ENCODE measurements at places on chromosomes 2 and 18.
A peak's percentile ranks its signal among the peaks of the same experiment; 100 is the strongest.

DNA sequence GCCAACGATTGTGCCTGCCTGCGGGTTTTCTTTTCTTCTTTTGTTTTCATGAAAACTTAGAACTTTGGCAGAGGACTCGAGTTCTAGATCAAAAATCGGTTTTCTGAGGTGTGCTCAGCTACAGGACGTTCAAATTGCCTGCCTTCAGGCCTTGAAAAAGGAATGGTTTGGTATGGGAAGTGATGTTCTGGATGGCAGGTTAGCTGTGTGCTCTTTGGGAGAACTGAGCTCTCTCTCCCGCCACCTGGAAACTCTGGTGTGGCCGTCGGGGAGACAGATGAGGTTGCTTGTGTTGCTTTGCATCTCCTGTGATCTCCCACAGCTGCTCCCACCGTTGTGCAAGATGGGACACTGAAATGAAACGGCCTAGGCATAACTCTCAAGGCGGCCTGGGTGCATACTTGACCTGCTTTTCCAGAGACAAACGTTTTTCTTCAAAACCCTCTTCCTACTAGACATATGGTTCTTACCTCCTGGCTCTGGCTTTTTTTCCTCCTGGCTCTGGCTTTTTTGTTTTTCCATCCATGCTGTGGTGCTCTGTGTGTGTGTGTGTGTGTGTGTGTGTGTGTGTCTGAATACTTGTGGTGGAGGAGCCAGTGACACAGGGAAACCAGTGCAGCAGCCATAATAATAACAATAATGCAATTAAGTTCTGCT is 2.0 kb downstream of the FMNL2 start:
- no peak for DNase-seq

DNA sequence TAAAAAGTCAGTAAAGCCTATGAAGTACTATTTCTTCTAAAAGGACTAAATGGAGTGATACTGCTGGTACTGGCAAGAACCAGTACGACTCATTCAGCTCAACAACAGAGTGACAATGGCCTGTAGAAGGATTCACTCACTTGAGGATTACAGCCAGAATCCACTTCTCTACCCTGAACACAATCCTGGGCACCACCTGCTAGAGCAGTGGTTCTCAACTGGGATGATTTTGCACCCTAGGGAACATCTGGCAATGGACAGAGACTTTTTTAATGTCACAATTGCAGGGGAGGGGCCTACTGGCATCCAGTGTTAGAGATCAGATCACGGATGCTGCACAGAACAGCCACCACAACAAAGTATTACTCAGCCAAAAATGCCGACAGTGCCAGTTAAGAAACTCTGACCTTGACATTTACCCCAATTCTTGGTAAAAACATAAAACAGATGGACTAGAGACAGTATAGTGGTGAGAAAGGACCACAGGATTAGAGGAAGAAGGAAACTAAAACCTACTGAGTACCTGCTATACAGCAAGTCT is 5.0 kb downstream of the SPIRE1 start:
- no peak for DNase-seq

DNA sequence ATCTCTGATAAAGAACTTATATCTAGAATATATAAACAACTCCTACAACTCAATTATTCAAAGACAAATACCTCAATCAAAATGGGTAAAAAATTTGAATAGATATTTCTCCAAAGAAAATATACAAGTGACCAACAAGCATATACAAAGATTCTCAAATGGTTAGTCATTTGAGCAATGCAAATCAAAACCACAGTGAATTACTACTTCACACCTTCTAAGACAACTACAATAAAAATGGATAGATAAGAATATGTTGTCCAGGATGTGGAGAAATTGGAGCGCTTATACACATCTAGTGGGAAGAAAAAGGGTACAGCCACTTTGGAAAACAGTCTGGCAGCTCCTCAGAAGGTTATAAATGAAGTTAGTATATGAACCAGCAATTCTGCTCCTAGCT is 332.9 kb downstream of the TGIF1 start:
- no peak for DNase-seq

DNA sequence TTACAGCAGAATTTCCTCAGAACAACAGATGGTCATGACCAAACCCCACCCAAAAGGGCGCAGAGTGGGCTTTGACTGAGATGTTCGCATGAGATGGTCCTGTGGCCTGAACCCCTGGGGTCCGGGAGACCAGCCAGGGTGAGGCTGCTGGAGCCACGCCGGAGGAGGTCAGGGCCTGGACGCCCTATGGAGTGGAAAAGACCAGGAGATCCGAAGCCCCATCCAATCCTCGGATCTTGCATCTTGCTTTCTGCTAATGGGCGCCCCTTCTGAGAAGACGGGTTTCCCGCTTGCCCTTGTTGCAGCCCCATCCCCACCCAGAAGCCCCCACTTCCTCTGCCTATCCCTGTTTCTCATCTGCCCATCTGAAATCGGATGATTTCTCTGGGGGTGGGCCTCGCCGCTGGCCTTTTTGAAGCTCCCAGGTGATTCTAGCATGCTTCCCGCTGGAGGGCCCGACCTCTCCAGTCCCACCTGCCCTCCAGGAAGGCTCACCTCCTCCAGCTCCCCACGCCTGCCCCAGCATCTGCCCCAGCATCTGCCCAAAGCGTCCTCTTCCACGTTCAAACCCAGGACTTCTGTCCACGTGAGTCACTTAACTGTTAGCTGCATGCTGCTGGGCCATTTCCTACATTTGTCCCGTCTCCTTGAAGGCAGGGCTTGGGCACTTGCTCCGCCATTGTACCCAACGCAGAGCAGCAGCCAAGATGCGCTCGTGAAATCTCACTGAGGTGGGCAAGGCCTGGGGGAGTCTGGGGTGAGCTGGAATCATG is 4.3 kb upstream of the CNDP1 start:
- DNase-seq = no peak

DNA sequence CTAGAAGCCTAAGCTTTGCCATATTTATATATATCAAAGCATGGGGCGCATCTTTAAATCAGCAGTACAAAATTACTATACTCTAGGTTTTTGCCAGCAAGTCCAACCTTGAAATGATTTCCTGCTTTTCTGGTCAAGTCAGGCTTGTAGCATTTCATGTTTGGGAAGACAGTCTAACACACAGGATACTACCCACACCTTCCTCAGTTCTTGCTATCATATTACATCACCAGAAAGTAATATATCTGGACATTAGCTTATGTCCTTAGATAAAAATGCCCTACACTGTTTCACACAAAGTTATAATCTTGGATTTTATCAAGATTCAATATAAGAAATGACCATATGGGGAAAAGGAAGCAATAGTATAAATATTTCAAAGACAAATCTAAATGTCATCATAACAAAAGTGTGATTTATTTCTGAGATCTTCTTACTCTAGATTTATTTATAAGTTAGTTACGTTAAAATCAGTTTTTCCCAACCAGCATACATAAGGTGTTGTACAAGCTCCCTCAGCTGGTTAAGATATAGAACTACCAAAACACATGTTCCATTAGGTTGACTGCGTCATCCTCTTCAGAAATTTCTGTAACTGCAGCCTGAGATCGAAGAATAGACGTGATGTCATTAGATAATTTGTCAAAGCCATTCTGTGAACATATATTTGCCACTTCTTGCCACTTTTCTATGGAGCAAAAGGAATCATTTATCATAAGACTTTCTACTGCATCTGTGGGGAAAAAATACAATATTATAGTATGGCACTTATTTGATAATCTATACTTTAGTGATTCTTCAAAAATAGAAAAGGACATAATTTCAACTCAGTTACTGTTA is 56.6 kb downstream of the CLHC1 start:
- no peak for DNase-seq

DNA sequence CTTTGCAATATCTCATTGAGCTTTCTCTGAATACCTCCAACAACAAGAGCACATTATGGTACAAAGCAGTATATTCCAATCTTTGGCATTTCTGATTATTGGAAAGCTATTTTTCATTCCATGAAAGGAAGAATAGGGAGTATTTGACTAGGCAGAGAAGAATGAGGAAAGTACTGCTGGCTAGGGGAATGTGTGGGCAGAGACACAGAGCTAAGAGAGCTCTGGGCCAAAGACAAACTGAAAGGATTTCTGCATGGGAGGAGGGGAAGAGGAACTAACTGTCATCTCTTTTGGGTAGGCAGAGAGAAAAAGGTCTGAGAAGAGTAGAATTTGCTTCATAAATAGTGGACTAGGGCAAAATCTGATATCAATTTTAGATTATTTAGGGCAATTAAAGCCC is 150.8 kb downstream of the CCDC85A start:
- DNase-seq = no peak

- no peak for DNase-seq
Observed at GRCh38 chr2:120751553-120751952, 15.9 kb downstream of the GLI2 start.

GRCh38 chr18:78981989-78982620 is 2.5 kb downstream of the SALL3 start:
- no peak for DNase-seq

GRCh38 chr2:60485055-60485454 is 68.4 kb downstream of the BCL11A start:
- no peak for DNase-seq

DNA sequence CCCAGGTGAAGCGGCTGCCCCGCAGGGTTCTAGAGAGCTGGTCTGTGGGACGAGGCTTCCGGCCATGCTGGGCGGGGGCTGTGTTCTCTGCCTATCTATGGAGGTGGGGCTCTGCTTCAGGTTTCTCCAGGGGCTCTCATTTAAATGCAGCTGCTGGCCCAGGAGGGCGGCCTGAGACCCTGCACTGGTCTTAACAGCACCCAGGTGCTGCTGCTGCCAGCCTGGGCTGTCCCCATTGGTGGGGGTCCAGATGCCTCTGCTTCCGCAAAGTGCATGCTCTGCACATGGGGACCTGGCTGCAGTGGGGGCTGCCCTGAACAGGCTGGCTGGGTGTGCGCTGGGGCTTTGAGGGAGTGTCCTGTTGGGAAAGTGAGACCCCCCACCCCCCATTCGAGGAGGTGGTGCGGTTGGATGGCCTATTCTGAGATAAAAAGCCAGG is 29.7 kb upstream of the ALLC start:
- DNase-seq = no peak

DNA sequence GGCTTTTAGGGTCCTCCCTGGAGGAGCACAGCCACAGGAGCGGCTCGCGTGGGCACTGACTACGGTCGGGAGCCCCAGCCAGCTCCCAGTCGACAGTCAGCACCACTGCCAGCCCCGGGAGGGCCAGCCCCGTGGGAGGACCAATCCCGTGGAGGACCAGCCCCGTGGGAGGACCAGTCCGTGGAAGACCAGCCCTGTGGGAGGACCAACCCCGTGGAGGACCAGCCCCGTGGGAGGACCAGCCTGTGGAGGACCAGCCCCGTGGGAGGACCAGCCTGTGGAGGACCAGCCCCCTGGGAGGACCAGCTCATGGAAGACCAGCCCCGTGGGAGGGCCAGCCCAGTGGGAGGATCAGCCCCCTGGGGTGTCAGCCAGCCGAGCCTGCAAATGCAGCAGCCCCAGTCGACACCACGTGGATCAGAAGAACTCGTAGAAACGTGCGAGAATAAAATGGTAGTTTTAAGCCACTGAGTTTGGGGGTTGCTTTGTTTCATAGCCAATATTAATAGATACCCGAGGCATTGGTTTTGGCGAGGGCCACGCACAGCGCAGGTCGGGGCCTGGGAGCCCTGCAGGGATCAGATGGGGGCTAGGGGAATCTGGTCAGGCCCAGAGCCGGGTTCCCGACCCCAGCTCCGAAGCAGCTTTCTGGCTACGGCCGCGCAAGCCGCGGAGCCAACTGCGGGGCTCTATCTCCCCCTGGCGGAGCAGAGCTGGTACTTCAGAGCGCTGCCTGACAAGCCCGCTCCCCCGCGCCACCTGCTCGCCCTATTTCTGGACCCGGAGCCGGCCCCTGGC is 73.0 kb downstream of the TEX51 start:
- DNase-seq = peak; percentile 69

DNA sequence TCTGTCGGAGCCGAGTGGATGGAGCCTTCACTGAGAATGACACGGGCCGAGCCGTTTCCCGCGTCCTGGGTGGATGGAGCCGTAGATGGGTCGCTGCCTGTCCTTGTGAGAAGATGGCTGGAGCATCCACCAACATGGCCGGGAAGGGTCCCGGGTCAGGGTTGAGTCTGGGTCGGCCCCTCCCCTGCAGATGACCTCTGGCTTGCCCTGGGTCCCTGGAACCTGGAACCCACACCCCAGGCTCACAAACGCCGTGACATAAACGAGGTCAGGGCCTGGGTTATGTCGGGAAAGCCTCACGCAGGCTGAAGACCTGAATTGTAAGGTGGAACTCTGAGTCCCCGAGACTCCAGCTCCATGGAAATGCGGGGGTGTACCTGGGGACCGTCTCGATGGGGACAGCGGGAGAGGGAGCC is 94.9 kb downstream of the NFATC1 start:
- DNase-seq = no peak

DNA sequence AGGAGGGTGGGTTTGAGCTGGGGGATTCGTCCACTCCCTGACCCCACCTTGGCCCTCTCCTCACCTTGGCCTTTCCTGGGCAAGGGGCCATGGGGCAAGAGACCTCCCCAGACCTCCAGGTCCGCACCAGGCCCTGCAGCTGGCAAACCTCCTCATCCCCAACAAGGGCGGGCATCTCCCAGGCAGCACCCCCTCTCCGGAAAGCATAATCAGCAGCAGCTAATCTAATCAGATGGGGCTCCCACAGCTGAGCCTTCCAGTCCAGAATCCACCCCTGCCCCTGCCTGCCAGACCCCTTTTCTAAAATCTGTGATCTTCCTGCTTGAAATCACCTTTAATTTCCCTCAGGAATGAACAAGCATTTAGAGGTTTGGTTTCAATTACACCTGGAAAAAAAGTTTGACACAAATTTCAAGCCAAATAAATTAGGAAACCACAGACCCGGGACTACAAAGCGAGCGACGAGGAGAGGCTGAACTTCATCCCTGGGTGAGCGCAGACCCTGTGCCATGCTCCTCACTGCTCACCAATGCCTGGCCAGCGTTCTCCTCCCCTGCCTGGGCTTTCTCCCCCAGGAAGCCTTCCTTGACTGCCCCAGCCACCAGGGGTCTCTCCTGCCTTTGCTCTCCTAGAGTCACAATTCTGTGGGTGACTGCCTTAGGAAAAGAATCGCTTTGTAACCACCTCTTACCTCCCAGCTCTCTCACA is 143.0 kb upstream of the MYCN start:
- no peak for DNase-seq

DNA sequence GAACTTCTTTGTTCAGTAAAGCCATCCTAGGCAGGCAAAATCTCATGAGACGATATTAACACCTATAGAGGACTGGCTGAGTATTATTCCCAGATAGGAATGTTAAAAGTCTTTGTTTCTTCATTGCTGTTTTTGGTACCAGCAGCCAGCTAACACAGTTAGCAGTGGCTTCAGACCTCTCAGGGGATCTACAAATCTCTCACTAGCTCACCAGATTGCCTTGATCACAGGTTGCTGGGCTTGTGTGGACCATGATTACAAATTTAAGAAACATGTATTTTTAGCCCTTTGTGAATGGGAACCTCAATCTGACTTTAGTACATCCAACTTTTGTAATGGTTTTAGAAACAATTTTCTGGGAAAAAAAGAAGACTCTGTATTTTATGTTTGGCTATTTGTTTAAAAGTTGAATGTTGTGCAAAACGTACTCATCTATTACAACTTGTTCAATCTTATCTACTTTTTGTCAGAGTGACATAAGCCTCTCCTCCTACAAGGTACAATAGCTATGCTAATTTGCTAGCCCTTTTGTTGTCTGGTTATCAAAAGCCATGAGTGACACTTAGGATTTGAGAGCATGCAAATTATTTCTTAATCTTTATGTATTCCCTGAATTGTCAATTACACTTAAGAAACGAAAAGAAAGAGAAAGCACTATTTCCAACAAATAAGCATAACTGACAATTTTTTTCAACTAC is 693.1 kb downstream of the ERBB4 start:
- no peak for DNase-seq

All from stimulated activated CD4-positive, alpha-beta T cell treated with anti-CD3 and anti-CD28 coated beads, Interleukin-4, amount 100 ng/mL, for 1 hour (primary cell).